ENCODE measurements at places on chromosomes 13 and 19.

DNA sequence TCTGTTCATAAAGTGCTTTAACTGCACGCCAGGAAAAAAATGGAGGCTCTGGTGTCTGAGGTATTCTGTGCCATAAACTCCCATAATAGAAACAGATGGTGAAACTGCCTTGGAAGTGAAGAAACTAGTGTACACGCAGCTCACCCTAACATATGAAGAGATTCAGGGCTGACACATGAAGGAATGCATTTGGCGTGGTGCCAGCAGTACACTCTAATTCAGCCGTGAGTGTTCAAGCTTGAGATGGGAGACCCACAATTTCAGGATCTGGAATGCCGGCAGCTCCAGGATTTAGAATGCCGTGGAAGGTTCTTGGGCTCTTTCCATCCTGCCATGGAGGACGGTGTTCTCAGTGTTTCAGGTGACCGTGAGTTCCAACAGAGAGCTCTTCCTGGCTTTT, 478.4 kb downstream of the TSHZ3 start:
- no peak for DNase-seq

GRCh38 chr19:32543115-32543900, 37.7 kb upstream of the PDCD5 start:
- DNase-seq, result no peak

GRCh38 chr13:91311491-91311890, 36.0 kb upstream of the MIR17HG start:
- no peak for DNase-seq

- no peak for DNase-seq
These were observed 90.0 kb downstream of the PDS5B start for GRCh38 chr13:32676242-32676641.

DNA sequence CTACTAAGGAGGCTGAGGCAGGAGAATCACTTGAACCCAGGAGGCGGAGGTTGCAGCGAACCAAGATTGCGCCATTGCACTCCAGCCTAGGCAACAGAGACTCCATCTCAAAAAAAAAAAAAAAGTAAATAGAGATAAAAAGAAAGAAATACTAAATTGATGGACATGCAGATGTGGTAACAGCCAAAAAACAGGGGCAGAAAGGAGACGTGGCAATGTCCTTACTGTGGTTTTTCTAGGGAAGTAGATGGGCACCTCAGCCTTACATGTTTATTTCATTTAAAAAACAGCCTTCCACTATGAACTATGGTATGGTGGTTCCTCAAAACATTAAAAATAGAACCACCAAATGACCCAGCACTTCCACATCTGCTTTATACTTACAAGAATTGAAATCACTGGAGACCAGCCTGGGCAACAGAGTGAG, 6.5 kb upstream of the EIF3G start:
- no peak for DNase-seq

DNA sequence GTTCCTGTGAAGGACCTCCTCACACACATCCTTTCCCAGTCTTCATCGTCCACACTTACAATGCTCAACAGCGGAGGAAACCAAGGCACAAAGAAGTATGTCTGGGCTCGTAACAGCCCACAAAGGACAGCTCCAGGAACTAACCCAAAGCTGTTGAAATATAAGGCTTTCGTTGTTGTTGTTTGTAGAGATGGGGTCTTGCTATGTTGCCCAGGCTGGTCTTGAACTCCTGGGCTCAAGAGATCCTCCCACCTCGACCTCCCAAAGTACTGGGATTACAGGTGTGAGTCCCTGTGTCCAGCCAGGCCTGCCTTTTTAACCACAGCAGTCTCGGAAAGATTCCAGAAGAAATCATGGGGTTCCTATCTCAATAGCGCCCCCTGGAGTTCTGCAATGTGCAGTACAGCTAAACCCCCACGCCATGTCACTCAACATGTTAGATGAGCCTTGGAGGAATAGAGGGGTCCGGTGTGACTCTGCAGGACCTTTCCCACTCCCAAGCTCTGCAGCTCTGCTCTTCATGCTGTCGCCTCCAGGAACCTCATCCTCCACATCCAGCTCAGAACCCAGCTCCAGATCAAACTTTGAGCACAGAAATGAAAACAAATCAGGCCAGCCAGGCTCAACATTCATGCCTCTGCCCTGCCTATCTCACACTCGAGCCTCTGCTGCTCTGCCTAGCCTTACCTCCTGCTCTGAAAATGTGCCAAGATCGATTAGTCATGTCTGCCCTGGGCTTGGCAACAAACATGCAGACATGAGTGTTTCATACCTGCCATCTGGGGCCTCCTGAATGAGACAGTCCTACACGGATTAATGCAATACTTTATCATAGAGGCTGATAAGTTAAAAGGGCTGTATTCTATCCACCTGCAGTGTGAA, 7.5 kb downstream of the PLA2G4C start:
- no peak for DNase-seq

DNA sequence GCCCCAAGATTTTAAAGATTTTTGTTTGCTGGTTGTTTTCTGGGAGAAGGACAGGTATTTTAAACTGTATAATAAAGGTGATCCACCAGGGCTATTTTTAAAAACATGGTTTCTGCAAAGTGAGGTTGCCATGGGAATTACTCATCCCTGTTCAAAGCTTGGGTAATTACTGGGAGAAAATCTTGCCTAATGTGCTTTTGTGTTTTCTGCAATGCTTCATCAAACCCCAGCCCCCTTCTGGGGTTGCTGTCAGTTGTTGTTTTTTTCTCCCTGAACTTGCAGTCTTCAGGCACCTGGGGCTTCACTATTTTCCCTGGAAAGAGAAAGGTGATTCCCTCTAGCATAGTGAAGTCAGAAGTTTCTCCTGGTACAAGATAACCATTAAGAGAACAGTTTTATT, 277.2 kb downstream of the NALCN start:
- no peak for DNase-seq

GRCh38 chr19:39843919-39844793, 2.0 kb downstream of the FBL start:
- no peak for DNase-seq

- no peak for DNase-seq
These were observed 22.4 kb downstream of the PRR12 start for GRCh38 chr19:49613374-49613773.

GRCh38 chr19:35993923-35994598, 927 bp upstream of the SDHAF1 start:
- no peak for DNase-seq

- no peak for DNase-seq
These were observed 2284.7 kb upstream of the PCDH20 start for GRCh38 chr13:63700350-63700749.

- DNase-seq, result no peak
These were observed 9.5 kb upstream of the WTIP start for GRCh38 chr19:34471906-34472700.

GRCh38 chr19:3250675-3251074, 26.2 kb downstream of the CELF5 start:
- DNase-seq, result no peak

DNA sequence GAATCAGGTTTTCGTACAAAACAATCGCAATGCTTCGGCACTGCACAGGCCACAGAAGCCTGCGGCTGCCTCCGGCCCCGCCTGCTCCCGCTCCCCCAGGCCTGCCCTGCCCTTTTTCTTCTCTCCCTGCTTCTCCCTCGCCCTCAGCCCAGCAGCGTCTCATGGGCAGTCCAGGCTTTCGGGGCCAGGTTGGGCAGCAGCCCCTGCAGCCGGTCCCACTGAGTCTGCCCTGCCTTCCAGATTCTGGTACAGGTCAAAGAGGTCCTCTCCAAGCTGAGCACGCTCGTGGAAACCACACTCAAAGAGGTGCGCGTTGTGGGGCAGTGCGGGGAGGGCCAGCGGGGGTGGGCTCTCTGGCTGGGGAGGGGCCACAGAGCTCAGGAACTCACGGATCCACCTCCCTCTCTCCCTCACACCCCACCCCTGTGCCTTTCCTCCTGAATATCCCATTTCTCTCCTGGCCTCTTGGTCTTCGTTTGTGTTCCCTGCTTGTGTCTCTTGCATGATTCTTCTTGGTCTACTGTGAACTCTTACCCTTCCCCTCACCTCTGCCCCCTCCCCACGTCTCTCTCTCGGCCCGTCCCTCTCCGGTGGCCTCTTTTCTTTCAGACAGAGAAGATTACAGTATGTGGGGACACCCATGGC, 30.1 kb downstream of the CCDC8 start:
- no peak for DNase-seq

- DNase-seq, result no peak
These were observed 29.5 kb upstream of the MUC16 start for GRCh38 chr19:9039728-9040127.

DNA sequence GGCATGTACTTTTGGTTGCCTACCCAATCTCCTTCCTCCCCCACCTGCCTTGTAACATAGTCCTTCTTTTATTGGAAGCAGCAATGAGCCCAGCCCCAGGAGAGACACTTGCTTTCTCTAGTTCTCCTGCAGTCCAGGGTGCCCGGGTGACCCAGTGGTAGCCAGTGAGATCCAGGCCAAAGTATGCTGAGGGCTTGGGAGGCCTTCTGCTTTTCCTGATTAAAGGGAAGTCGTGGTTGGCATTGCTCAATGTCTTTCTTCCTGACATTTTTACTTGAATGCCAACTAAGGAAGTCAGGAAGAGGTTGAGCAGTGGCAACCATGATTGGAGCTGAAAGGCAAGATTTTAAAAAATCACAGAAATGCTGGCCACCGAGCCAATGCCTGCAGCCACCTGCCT, 25.7 kb downstream of the CNMD start:
- no peak for DNase-seq

DNA sequence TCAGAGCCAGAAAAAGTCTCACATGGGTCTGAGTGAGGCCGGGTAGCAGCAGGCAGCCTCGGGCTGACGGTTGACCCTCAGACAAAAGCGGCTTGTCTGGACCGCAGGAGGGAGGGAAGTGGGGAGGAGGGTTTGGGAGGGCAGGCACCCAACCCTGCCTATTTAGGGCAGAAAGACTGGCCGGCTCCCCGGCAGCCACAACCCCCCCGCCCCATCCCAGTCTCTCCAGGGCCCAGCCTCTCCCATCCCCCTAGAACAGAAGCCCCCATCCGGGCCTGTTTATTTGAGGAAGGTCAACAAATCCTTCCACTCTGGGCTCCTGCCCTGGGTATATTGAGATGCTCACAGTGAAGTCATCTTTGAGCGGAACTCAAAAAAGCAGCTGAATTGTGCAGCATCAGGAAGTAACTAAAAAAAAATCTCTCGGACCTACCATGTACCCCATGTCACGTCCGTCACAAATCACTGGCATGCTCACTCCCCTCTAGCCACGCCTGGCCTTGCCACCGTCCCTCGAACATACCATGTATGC, 6.3 kb downstream of the DACT3 start:
- no peak for DNase-seq

GRCh38 chr19:7224209-7224686, 70.0 kb downstream of the INSR start:
- DNase-seq, result no peak

- no peak for DNase-seq
These were observed 229.8 kb upstream of the IPO5 start for GRCh38 chr13:97723655-97724054.

DNA sequence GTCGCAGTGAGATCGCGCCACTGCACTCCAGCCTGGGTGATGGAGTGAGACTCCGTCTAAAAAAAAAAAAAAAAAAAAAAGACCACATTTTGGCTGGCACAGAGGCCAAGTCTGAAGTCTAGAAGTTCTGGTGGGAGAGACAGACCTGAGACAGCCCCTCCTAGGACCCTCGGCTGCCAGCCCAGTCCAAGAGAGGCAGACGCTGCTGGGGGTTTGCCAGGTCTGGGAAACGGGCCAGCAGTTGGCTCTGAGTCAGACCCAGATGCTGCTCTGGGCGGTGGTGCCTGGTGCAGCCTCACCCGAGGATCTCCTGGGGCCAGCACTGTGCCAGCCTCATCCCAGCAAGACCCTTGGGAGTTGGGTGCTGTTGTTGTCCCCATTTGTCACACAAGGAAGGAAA, 5.8 kb downstream of the FCHO1 start:
- DNase-seq, result no peak

GRCh38 chr13:112876305-112877000, 92.6 kb upstream of the MCF2L start:
- DNase-seq, result no peak

DNA sequence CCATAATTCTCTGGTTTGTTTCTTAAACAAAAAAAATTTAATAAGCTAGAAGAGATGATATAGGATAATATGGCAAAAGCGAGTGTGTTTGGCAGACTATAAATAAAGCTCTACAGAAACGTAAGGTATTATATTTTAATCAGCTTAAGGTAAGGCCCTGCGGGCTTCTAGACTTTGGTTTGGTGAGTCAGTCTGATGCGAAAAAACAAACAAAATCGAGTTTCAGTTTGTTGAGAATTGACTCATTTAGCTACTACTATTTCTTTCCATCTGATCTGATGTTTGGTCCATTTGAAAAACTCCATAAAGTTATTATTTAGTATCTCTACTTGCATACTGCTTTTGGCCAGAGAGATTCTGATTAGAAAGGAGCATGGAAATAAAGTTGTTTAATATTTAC, 138.0 kb downstream of the MIPEP start:
- no peak for DNase-seq

DNA sequence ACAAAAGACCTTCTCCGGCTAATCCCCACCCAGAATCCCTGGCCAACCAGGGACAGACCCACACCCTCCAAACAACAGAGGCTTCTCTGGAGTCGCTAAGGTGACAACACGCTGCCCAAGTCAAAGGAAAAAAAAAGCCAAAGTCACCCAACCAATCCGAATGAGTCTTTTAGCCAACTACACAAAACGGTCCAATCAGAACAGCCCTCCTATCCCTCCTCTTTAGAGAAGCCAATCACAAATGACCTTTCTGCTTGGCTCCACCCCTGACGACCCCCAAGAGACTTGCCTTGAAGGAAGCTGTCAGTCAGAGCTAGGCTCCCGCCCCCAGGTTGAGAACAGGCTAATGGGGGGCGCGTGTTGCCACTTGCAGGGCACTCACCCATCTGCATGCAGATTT, 6.6 kb upstream of the FBXW9 start:
- no peak for DNase-seq

DNA sequence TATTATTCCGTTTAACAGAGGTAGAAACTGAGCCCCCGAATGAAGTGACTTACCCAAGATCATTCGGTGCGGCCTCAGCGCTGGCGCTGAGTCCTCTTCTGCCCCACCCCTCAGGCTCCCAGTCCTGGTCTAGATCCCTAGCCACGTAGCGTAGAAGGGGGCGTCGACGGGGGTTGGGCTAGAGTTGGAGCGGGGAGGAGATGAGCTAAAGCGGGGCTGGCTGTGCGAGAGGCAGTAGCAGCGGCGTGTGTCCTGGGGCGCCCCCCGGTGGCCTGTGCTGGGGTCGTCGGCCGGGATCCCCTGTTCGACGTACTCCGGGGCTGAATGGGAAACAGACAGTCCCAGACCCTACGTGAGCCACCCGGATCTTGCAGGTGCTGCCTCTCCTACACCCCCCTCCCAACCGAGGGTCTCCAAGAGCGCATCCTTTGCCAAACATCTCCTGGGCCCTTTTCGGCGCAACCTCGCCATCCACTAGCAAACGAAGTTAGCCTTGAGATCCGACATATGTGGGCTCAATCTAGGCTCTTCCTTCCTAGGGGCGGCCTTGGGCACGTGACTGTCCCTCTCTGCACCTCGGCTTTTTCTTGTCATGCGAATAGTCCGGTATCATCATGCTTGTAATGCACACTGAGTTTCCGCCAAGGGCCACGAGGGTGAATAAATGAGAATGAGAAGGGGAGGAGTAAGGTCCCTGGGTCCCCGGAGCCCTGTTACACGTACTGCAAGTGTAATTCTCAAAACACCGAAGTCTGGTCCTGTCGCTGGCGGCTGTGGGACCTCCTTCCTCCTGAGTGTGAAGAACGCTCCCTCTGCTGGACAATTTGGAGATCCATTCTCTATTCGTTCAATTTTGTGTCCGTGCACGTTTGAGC, 47.7 kb downstream of the CYP4F22 start:
- DNase-seq, result peak; percentile 98

GRCh38 chr19:39737891-39738290, at the start of gene CLC:
Gene CLC, minus strand, starts transcription at chr19:39738029. Its CDS starts 77 bp downstream, at chr19:39737952.
- no peak for DNase-seq

- no peak for DNase-seq
These were observed 20.2 kb upstream of the PGLS start for GRCh38 chr19:17491287-17491686.

All from stimulated activated CD8-positive, alpha-beta memory T cell treated with anti-CD3 and anti-CD28 coated beads, Interleukin-15, amount 100 ng/mL, for 24 hours (primary cell).